Cardiac septum (tissue), 1 donor: ENCODE measurements at places on chromosomes 3 and 15. TPM values are rescaled to one million over a fixed set of nuclear protein-coding genes. Genes with fewer than 3 reads are reported as not detected.
A peak's percentile ranks its signal among the peaks of the same experiment; 100 is the strongest.

- no peak for DNase-seq
Observed at GRCh38 chr3:88632226-88632625, 475.2 kb upstream of the EPHA3 start.

- DNase-seq: peak; percentile 67
Observed at GRCh38 chr3:133865136-133865855, 30.4 kb downstream of the RAB6B start.

The NMB gene
- total RNA-seq: 2.6 TPM

GRCh38 chr3:121072133-121072532 lies 164.1 kb downstream of the STXBP5L start:
- DNase-seq: no peak

DNA sequence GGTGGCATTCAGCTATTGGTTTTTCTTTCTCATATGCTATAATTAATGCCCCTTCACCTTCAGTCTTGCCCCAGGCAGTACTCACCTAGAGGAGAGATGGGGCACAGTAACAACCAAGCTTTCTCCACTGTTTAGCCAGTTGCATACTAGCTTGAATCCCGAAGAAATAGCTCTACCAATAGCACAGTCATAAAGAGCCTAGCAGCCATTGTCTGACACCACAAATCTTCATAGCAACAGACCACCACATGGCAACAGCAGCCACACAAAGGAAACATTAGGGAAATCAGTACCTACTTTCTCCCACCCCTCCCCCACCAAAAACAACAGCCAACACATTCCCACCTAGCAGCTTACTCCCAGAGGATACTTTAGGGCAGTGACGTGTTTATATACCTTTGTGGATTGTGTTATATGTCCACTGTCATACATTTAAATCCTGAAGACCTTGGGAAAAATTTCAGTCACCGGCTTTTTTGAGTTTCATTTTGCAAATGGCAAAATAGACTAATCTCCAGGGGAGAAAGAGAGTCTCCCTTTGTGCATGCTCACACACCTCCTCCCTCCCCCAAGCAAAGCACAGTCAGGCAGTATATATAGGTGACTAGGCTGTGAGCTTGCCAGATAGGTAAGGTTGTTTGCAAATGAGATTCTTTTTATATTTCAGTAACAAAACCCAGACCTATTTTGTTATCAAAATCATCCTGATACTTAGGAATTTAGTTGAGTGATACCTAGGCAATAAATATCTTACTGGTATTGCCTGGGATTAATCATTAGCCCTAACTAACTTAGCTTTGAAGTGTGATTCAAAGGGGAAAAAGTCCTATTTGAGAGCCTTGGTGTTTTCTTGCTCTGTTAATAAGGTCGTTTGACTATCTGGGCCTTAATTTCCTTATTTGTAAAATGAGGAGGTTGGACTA lies 140.6 kb downstream of the RBPMS2 start:
- no peak for DNase-seq

DNA sequence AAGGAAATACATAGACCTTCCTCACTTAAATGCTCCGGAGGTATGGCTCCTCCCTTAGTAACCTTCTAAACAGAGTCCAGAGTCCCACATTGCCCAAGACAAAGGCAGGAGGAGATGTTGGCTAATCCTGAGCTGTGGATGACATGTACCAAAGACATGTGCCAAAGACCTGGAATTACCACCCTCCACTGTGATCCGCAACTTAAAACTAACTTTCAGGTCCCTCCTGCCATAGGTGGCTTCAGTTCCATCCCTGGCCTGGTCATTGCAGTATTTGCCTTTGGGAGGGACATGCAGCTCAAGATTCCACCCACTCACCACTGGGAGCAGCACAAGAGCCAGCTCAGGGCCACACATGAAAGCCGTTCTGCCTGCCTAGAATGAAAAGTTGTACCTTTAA lies 28.0 kb downstream of the MYZAP start:
- no peak for DNase-seq

The NPTN gene
- total RNA-seq: 175 TPM

GRCh38 chr15:33027306-33028035 lies 167.0 kb downstream of the FMN1 start:
- no peak for DNase-seq

- no peak for DNase-seq
Observed at GRCh38 chr15:80264031-80264430, 12.0 kb upstream of the CTXND1 start.

The ENTPD3 gene
- total RNA-seq: 0.38 TPM

The RAB8B gene
- 8.7 TPM for total RNA-seq

DNA sequence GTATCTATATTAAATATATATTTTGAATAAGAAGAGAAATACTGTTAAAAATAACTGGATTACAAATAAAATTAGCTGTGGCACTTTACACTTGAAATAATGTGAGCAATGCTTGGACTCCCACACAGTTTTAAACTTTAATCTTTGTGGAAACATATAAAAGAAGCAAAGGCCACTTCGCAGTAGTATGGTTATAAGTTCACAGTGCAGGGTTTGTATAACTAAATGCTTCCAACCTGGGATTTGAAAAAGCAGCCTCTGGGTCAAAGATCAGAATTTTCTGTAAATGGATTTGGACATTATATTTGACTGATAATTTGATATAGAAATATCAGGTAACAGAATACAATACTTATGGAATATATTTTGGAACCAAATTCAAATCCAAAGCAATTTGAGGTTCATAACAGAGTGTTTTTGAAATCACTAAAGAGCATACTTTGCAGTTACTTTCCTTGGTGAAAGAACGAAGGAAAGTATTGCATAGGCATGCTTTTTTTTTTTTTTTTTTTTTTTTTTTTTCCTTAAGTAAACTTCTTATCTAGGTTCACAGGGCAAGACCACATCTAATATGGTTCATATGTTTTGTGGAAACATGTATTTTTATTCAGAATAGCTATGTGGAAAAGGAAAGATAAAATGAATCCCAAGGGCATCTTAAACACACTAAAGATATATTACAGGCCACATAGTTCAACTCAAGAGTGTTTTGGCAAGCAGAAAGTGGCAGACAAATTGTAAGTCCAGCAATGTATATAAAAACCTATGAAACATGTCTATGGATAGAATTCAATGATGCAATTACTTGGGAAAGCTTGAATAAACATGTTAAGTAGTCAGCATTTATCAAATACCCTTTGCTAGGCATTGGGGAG lies 47.1 kb upstream of the SGO1 start:
- DNase-seq: no peak

The SPATA12 gene
- not detected for total RNA-seq

The P2RY1 gene
- 4.8 TPM for total RNA-seq

GRCh38 chr15:84970843-84971242 lies 10.8 kb upstream of the PDE8A start:
- no peak for DNase-seq

GRCh38 chr15:66212563-66212921 lies 41.0 kb downstream of the MEGF11 start:
- DNase-seq: no peak

The KBTBD8 gene
- 2.9 TPM for total RNA-seq

The GRM7 gene
- not detected for total RNA-seq

GRCh38 chr3:4828279-4829030 lies 150.8 kb upstream of the BHLHE40 start:
- peak; percentile 80 for DNase-seq

GRCh38 chr3:73432023-73432705 lies 192.6 kb downstream of the PDZRN3 start:
- no peak for DNase-seq

The OR5K2 gene
- not detected for total RNA-seq

DNA sequence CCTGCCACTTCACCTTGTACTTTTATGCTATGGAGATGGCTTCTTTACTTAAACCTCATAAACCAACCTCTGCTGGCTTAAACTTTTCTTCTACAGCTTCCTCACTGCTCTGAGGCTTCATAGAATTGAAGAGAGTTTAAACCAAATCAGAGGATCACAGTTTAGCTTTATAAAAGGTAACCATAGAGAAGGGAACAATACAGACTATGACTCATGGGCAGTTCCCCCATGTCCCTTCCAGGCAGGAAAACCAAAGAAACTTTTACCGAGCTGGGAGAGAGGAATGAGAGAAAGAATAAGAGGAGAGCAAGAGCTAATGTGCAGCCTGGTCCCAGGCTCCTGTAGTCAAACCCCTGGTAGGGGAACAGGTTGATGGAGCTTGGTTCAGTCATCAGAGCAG lies 53.9 kb upstream of the NEDD4 start:
- DNase-seq: no peak

GRCh38 chr3:29751647-29752314 lies 470.9 kb downstream of the RBMS3 start:
- DNase-seq: no peak

- no peak for DNase-seq
Observed at GRCh38 chr3:14322001-14322400, 80.4 kb upstream of the SLC6A6 start.

GRCh38 chr3:143220741-143221140 lies 101.2 kb downstream of the CHST2 start:
- DNase-seq: no peak

The MESP1 gene
- 0.86 TPM for total RNA-seq

- DNase-seq: no peak
Observed at GRCh38 chr3:152511904-152512303, 243.2 kb downstream of the MBNL1 start.

- DNase-seq: no peak
Observed at GRCh38 chr15:31330836-31331235, 4.2 kb downstream of the KLF13 start.

DNA sequence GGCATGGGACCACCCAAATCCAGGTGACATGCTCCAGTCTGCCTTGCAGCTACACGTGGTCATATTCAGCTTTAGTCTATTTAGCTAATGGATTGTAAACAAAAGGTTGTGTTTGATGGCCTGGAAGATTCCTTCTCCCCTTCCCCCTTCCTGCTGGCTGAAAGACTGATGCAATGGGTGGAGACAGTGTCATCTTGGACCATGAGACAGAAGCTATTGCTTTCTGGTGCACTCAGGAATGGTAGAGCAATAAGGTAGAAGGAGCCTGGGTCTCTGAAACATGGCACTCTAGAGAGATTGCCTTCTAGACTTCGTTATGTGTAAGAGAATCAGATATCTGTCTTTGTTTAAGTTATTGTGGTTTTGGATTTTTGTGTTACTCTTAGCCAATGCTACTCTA lies 25.7 kb upstream of the PTX3 start:
- DNase-seq: no peak

The HACL1 gene
- 12.6 TPM for total RNA-seq

- DNase-seq: no peak
Observed at GRCh38 chr3:107928084-107928445, 162.8 kb downstream of the CD47 start.

The CHRFAM7A gene
- total RNA-seq: 3.8 TPM

GRCh38 chr3:188439080-188439479 lies 285.1 kb downstream of the LPP start:
- no peak for DNase-seq
